PC-3 (cell line): ENCODE measurements at places on chromosomes 16 and 17.

DNA sequence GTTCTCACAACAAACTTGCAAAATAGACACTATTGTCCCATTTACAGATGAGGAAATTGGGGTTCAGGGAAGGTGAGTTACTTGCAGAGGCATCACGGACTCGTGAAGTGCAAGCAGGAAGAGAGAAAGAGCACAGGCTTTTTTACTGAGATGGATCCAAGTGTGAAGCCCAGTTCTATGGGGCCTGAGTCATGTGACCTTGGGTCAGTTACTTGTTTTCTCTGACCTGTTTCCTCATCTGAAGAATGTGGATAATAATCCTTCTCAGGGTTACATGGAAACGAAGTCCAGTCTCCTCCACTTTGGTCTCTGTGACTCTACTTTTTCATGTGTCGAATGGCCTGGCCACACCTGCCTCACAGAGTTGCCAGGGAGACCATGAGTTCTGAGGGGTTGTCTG lies 134.4 kb downstream of the SPACA3 start:
- no peak for DNase-seq

DNA sequence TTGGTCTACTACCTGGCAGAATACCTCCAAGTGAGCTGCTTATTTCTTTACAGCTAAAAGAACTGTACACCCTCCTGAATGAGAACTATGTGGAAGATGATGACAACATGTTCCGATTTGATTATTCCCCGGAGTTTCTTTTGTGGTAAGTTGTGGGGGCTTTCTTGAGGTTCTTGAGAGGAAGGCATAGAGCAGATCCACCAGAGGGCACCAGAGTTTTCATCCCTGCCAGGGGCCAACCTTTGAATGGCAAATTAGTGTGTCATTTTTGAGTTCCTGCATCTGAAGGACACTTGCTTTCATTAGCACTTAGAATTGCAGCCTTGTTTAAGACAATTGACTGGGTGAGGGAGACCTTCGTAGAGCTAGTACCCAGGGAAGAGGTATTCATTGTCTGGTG lies 35.0 kb downstream of the NMT1 start:
- DNase-seq: peak; percentile 61

GRCh38 chr17:27631411-27631760 lies 398 bp downstream of the LGALS9 start:
- no peak for DNase-seq

- no peak for DNase-seq
Measured at GRCh38 chr16:27917949-27918348, 145.6 kb downstream of the GSG1L start.
